ENCODE measurements at places on chromosomes 5 and 9.

GRCh38 chr5:99305045-99305580 lies 376.3 kb upstream of the CHD1 start:
- DNase-seq, result no peak

GRCh38 chr5:179302499-179303185 lies 42.6 kb downstream of the ADAMTS2 start:
- no peak for DNase-seq

- DNase-seq, result no peak
Measured at GRCh38 chr5:67542479-67542878, 345.9 kb upstream of the CD180 start.

DNA sequence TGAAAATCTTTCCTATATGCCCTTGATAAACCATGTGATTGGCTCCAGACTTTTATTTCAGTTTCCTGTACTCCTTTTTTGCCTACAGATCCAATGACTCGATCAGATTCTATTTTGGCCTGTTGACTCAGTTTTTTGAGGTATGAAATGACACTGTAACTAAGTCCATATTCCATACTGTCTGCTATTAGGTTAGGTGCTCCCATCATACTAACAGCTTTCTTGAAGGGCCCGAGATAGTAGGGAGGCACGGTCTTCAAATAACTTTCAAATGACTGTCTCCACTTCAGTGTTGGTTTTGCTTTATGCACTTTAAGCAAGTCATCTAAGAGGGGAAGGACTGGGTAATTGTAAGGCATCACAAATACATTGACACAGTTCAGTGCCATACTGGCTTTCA lies 295.4 kb upstream of the DAB2 start:
- no peak for DNase-seq

- DNase-seq, result no peak
Measured at GRCh38 chr9:106874652-106875051, 11.7 kb downstream of the ZNF462 start.

DNA sequence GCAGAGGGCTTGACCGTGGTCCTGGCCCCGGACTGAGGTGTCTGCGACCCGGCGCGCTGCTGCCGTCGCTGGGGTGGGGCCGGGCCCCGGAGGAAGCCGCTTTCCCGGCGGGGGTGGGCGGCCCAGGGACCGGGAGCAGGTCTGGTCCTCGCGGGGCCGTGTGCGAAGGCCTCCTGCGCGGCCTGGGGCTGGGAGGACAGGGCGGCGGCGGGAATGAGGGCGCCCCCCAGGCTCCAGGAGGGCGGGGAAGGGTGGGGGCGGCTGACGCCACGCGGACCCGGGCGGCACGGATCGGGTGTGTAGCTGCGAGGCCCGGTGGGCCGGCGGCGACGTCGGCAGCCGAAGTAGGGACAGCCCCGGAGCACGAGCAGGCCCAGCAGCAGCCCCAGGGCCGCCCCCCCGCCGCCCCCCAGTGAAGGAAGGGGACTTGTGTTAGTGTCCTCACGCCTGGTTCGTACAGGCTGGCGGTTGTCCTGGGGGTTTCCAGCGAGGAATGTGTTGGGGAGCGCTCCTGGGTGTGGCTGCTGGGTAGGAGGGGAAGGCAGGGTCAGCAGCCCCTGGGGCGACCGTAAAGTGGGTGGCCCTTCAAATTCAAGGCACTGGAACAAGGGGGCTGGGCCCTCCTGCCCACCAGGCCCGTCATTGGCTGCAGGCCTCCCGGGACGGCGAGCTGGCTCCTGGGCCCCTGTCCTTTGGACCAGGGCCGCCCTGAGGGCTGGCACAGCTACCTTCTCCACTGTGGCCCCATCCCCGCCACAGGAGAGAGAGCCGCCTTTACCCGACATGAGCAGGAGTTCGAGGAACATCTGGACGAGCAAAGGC lies 597 bp upstream of the TMEM250 start:
- no peak for DNase-seq

DNA sequence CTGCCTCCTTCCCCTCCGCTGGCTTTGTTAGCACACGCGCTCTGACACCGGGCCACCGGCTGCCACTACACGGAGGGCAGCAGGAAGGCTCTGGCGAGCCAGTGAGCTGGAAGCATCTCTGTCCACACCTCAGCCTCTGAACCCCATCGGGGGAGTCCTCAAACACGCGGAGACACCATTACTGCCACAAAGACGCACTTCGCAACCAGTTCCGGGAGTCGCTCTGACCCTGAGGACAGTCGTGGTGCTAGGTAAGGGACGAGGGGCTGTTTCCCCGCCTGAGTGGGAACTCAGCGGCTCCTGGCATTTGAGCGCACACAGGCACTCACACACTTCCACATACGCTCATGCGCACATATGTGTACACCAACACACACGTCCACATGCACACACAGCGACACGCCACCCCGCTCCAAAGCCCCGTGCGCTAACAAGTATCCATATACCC lies 160.0 kb downstream of the C9orf152 start:
- no peak for DNase-seq

DNA sequence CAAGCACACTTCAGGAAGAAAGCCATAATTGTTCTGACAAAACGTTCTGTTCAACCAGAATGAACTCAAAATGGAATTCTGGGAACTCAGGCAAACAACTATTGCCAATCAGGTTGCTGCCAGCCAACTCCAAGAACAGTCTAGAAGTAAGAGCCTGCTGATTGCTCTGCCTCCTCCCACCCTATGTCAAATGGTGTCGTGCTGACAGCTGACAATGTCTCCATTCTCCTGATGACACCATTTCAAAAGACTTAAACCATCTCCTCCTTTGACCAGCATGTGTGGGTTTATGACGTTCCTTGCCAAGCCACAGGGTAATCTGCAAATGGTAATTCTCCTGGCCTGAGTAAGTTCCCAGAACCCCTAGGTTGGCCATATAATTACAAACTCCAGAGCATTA lies 21.9 kb upstream of the PLIN2 start:
- no peak for DNase-seq

DNA sequence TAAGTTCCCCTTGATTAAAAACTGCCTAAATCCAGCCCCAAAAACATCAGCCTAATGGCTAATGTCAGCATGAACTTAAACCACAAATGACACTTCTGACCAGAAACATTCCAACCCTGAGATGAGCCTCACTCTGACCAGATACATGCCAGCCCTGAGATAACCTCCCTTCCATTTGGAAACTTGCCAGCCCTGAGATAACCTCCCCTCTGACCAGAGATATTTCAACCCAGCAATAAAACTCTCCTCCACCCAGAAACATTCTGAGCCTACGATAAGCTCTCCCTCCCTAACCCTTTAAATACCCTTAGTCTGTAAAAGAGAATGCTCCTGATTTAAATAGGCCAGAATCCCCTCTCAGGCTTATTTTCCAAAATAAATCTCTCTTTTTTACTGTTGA lies 1035.7 kb upstream of the NUDT12 start:
- no peak for DNase-seq

DNA sequence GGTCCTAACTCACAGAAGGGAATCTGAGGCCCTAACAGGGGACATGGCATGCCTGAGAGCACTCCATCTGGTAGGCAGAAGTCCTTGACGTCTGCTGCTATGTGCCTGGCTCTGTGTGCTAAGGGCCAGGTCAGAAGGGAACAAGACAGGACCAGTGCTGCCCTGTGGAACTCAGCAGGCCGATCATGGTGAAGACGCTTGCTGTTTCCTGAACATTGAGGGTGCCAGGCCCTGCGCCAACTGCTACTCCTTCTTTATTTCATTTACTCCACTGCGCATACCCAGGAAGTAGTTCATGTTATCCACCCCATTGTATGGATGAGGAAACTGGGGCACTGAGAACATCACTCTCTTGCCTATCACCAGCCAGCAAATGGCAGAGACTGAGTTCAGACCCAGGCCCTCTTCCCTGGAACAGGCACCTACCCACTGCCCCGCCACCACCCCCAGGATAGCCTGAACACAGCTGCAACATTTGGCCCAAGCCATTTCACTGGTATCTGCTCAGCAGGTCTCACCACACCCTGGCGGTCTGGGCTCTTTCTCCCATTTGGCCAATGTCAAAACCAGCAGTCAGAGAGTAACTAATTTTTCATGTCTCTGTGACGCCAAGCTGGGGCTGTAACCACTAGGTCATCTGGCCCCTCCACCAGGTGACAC lies 24.8 kb upstream of the FOXI1 start:
- no peak for DNase-seq

GRCh38 chr9:98312365-98312764 lies 56.9 kb upstream of the TBC1D2 start:
- DNase-seq, result no peak

DNA sequence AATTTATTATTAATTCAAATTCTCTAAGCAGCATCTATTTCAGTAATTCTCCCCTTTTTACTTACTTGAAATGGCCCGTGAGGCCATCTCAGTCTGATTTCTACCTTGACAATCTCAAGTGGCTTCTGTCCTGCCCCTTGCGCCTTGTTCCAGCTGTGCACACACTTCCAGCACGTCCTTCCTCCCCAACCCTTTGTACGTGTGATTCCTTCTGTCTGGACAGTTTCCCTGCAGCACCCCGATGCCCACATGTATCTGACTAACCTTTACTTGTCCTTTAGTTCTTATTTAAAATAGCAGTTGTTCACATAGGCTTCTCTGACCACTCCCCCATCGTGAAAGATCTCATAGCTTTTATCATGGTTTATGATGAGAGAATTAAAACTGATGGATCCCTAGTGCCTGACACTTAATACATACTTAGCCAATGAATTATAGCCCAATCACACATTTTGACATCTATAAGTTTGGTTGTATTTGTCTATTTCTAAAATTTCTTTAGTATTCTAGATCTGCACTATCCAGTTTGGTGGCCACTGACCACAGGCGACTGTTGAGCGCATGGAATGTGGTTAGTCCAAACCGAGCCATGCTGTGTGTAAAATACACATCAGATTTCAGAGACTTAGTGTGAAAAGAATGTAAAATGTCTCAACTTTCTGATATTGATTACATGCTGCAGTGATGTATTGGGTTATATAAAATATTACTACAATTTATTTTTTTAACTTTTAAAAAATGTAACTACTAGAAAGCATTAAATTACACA lies 14.3 kb downstream of the ZBTB34 start:
- DNase-seq, result no peak

- no peak for DNase-seq
Measured at GRCh38 chr5:10699987-10700386, 61.0 kb downstream of the DAP start.

GRCh38 chr9:124733964-124734740 lies 37.0 kb downstream of the NR6A1 start:
- peak; percentile 87 for DNase-seq

DNA sequence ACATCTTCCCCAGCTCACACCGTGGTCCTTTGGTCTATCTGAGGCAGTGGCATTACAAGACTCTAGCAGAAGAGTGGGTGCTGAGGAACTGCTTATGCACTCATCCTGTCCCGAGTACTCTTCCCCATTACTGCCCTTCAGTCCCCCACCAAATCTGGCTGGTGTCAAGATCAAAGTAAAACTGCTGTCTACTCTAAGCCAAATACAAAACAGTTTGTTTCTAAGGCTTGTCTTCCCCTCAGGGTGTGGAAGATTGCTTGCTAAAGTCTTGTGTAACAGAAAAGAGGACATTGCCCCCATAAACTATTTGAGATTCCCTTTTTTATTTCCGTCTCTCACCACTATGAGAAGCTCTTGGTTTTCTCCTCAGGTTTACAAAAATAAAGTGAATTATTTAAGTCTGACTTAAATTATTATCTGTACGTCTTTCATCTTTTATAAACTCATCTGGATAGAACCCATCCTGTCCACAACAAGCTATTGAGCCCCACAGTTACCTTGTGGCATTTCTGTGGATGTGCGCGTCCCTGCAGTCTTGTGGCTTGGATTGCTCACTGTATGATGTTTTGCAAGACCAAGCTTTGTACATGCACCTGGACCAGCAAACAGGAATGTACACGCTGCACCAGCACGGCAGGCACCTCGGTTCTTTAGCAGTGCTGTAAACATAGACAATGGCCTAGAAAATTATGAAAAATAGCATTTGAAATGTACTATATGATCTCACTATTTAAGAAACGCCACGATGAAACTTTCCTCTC lies 61.0 kb downstream of the CYSTM1 start:
- DNase-seq, result no peak

DNA sequence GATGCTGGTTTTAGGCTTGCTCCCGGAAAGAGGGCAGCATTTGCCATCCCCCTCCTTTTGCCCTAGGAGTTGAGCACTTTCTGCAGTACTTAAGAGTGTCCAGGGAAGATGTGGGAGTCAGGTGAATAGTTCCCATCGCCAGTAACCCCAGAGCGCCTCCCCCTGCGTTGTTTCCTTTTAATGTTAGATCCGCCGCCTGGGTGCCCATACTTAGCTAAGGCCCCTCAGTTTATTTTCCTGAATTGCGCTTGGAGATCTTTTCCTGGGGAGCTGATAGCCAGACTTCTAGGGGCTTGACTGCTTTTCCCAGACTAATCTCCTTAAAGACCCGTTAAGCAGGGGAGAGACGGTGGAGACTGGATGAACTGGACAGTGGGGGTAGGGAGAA lies 377 bp upstream of the PCDHAC2 start:
- no peak for DNase-seq

DNA sequence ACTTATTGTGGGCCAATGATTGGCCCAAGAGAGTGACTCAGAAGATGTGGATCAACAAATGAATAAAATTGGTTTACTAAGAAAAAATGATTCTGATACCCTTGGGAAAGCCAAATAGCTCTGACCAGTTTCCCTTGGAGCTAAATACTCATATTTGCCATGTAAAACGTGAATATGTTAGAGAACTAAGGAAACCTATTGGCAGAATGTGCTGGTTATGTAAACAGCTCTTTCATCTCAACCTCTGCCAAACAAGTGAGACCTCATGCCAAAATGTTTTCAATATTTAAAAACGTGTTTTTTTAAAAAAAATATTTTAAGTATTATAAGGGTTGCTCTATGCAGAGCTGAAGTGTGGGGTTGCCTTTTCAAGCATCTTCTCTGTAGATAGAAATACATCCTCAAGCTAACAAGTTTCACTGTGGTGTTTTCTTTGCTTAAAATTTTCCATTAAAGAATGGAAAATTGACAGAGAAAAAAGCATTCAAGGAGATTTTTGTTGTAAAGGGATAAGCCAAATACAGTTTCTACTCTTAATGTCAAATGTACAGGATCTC lies 186.9 kb upstream of the TUT7 start:
- DNase-seq, result no peak

- no peak for DNase-seq
Measured at GRCh38 chr5:36740259-36740898, 134.0 kb downstream of the SLC1A3 start.

DNA sequence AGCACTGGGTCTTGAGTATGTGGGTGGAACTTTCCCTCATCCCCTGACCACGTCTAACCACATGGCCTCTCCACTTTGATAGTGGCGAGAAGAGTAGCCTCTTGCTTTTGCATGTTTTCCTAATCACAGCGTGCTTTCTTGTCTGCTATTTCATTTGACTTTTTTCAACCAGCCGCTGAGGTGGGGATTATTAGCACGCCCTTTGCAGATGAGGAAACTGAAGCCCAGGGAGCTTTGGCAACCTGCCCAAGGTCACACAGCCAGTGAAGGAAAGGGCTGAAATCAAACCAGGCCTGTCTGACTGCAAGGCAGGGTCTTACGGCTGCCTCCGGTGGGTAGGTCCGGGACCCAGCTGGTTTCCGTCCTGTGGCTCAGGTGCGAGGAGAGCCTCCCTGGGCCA lies 106.5 kb upstream of the MSX2 start:
- DNase-seq, result peak; percentile 32

All from MM.1S (cell line).